GF-D8 (cell line): ENCODE measurements at places on chromosomes 2 and 18.

GRCh38 chr2:200056105-200056504 is 100.7 kb downstream of the MAIP1 start:
- no peak for DNase-seq

DNA sequence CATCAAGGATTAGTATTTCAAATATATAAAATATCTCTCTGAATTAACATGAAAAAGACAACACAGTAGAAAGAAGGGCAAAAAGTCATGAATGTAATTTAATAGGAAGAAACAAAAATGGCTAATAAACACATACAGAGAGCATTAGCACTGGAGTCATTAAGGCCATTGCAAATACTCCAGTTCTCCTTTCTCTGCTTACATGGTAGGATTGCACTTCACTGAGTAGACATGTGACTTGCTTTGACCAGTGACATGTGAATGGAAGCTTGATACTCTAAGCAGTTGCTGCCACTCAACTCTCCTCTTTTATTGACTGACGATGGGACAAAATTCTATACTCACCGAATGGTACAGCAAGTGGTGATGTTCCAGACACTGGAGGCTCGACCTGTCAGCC is 153.9 kb upstream of the LGALSL start:
- no peak for DNase-seq

GRCh38 chr2:239725551-239725890 is 299.6 kb downstream of the NDUFA10 start:
- no peak for DNase-seq

GRCh38 chr18:3540805-3541548 is 91.0 kb downstream of the TGIF1 start:
- no peak for DNase-seq

DNA sequence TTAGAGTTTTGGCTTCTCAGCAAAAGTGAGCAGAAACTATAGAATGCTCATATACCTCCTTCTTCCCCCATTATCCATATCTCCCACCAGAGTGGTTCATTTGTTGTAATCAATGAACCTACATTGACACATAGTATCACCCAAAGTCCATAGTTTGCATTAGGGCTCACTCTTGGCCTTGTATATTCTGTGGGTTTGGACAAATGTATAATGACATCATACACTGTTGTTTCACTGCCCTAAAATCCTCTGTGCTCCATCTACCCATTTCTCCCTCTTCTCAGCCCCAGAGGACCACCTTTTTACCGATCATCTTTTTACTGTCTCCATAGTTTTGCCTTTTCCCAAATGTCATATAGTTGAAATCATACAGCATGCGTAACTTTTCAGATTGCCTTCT is 24.1 kb downstream of the ZFP36L2 start:
- DNase-seq = no peak
